ENCODE measurements at places on chromosomes 5 and 9.

DNA sequence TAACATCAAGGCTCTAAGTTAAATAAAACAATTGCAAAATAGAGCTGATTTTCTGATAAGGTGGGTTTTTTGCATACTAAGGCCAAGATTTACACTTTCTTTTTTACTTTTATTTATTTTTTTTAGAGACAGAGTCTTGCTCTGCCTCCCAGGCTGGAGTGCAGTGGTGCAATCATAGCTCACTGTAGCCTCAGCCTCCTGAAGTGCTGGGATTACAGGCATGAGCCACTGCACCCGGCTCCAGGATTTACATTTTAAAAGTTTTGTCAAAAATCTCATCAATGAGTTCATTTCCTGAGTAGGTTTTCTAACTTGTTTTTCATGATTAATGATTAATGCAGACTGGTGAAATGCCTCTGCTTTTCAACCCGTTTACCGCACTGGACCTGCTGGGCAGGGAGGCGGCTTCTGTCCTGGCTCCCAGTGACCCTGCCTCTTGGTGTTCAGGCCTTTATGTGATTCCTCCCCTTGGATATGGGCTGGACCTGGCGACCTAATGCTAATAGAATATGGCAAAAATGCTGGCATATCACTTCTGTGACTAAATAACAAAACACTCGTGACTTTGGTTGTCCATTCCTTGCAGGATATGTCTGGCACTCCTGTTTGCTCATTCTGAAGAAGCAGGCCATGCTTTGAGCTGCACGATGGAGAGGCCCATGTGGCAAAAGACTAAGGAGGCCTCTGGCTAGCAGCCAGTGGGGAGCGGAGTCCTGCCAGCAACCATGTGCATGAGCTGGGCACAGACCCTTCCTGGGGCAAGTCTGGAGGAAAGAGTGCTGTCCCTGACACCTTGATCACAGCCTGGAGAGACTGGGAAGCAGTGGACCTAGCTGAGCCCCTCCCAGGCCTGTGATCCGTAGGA lies 72.2 kb upstream of the PTCH1 start:
- no peak for DNase-seq

DNA sequence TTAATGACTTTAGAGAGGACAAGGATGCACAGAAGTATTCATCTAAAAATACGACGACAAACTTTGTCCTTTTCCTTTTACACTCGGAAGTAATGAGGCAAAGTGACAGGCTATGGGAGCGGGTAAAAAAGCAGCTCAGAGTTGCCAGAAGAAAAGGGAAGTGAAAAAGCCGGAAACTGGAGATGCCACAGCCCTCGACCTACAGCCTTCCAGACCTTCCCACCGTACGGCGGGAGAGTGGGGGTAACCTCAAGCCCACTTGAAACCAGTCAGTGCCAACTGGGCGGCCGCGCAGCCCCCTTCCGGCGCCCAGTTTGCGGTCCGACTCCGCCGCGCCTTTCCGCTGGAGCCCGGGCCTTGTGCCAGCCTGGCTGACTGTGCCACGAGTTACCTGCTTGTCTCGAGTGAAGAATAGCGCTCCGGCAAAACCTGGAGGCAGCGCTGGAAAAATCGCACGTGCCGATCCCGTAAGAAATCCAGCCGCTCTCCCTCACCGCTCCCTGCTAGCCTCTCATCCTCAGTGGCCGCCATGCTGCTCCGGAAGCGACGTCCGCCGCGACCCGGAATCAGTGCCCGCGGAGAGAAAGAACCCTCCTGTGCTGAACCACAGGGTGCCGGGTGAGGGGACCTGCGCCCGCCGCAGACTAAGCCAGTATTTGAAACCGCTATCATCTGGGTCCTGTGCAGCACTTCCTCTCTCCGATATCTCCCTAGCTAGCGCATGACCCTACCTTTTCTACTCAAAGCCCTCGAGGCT lies at the start of gene PGGT1B:
Gene PGGT1B, minus strand, starts transcription at position 557 of the 757 bp plus-strand sequence. Its CDS starts 26 bp downstream, at position 531.
- DNase-seq: peak; percentile 52

DNA sequence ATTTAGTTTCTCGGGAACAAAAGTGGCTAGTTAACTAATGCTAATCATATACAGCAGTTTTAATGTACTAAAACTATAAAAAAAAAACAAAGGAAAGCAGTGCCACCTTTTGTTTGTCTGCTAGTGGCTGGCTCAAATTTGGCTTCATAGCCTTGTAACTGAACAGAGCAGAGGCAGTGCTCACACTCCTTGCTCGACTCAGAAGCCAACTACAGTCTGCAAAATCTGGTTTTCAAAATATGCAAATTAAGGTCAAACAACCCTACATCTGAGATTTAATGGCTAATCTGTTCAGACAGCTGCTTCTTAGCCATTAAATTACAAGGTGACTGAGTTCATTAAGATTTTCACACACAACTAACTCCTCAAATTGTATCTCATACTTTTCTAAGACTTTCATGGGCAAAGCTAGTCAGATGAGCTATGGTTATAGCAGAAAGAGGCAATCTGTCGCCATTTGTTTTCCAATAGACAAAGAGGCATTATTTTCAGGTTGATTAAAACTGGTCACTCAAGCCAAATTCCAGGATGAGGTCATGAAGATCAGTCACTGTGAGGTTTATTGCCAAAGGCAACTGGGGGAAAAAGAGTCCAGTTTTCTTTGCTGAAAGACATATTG lies 56.8 kb upstream of the EPB41L4A start:
- no peak for DNase-seq

DNA sequence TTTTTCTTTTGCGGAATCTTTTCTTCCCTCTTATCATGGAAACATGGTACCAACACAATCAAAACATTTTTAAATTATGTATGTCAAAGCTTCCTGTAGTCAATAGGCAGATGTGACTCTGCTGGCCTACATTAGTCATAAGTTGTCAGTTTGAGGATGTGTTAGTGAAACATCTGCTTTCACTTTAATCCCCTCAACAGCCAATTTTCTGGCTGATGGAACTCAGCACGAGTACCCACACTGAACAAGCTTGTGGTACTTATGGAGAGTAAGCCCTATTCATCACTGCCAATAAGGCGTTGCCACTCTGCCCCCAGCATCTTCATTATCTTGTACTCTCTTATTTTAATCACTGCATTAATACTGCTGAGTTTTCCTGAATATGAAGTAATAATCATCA lies 1034.4 kb downstream of the CDH9 start:
- no peak for DNase-seq

DNA sequence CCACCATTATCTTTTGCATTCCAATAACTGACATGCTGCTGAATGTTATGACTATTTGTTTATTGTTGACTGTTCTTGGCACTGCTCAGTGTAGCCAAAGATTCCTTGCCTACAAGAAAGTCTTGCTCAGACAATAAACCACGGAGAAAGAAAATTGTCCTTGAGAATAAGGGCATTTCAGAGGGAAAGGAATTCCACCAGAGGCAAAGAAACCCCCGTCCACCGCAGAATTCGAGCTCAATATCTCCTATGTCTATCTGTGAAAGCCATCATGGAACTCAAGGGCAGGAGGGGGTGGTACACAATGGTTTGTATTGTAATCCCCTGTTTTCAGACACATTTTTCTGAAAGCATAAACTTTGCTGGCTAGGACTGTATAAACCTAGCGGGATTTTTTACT lies 70.3 kb upstream of the ADAMTS16 start:
- no peak for DNase-seq

Measured in activated CD8-positive, alpha-beta memory T cell treated with anti-CD3 and anti-CD28 coated beads for 48 hours (primary cell).